ENCODE measurements at places on chromosomes 5 and 9.

- no peak for ATAC-seq
These were observed 197.3 kb downstream of the ARL15 start for GRCh38 chr5:54113060-54113459.

- peak; percentile 44 for ATAC-seq
These were observed 205.9 kb downstream of the EFNA5 start for GRCh38 chr5:107464876-107465275.

DNA sequence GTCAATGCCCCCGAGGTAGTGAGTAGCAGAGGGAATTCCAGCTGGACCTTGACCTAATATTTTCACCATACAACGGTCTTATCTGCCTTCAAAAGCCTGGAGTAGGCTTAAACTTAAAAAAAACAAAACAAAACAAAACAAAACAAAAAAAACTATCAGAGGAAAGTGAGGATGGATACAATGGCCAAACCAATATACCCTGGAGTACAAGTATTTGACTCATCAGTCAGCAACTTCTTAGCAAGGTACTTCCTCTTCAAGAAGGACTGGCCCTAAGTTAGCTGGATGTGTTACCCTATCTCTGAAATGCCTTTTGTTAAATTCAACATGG, 160.6 kb upstream of the GNA14 start:
- no peak for ATAC-seq

DNA sequence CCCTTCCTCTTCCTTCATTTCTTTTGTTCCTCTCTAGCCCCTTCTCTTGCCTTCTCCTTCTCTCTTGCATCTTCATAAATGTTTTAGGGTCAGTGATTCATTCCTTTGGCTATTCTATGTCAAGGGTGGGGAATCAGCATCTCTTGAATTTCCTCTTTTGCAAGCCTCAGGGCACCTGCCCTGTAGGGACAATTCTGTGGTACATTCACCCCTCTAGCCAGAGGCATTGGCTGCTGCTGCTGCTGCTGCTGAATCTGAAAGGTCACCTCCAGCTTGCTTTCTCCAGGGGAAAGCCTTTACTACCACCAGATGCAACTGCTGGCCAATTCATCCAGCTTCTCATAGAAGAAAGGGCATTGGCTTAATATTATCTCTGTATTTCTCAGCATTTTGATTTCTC, 87.3 kb downstream of the INSYN2B start:
- no peak for ATAC-seq

GRCh38 chr9:86549401-86549811, 195.2 kb upstream of the TUT7 start:
- no peak for ATAC-seq

GRCh38 chr5:32776200-32776599, 65.1 kb downstream of the NPR3 start:
- no peak for ATAC-seq

- ATAC-seq, result no peak
These were observed 8.0 kb downstream of the PITX1 start for GRCh38 chr5:135025730-135026644.

GRCh38 chr5:38874948-38875456, 29.2 kb downstream of the OSMR start:
- ATAC-seq, result no peak

DNA sequence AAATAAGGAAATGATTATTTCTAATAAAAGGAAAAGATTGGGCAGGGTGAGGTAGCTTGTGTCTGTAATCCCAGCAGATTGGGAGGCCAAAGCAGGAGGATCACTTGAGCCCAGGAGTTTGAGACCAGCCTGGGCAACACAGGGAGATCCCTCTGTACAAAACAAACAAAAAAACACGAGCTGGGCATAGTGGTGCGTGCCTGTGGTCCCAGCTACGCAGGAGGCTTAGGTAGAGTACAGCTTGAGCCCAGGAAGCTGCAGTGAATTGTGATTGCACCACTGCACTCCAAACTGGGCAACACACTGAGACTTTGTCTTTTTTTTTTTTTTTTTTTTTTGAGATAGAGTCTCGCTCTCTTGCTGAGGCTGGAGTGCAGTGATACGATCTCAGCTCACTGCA, 18.8 kb downstream of the GDA start:
- ATAC-seq, result no peak

- ATAC-seq, result no peak
These were observed 3.8 kb downstream of the YIPF5 start for GRCh38 chr5:144166696-144167095.

- ATAC-seq, result no peak
These were observed 95.5 kb downstream of the F2RL2 start for GRCh38 chr5:76527685-76528161.

- no peak for ATAC-seq
These were observed 62.0 kb upstream of the STARD4 start for GRCh38 chr5:111574311-111574710.

GRCh38 chr5:62077823-62078550, 228.0 kb upstream of the KIF2A start:
- ATAC-seq, result no peak

- no peak for ATAC-seq
These were observed 94.4 kb downstream of the ANKH start for GRCh38 chr5:14777187-14777586.

- ATAC-seq, result no peak
These were observed 57.1 kb downstream of the PSD2 start for GRCh38 chr5:139852696-139853095.

GRCh38 chr9:36905101-36906066, 128.7 kb downstream of the PAX5 start:
- ATAC-seq, result no peak

DNA sequence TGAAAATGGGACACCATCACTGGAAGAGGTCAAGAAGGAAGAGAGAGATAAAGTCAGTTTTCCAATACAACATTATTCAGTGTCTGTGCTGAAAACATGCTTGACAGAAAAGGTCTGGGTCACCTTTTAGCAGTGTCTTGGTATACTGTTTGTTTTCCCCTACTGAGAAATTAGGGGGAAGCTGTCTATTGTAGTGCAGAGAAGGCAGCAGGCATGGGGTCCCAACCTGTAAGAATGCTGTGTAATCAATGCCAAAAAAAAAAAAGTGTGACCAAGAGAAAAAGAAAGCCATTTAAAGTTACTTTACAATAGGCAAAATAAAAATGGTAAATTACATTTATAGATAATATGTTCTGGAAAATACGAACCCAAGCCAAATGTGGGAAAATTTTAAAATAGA, 139.3 kb downstream of the RAB3C start:
- no peak for ATAC-seq

DNA sequence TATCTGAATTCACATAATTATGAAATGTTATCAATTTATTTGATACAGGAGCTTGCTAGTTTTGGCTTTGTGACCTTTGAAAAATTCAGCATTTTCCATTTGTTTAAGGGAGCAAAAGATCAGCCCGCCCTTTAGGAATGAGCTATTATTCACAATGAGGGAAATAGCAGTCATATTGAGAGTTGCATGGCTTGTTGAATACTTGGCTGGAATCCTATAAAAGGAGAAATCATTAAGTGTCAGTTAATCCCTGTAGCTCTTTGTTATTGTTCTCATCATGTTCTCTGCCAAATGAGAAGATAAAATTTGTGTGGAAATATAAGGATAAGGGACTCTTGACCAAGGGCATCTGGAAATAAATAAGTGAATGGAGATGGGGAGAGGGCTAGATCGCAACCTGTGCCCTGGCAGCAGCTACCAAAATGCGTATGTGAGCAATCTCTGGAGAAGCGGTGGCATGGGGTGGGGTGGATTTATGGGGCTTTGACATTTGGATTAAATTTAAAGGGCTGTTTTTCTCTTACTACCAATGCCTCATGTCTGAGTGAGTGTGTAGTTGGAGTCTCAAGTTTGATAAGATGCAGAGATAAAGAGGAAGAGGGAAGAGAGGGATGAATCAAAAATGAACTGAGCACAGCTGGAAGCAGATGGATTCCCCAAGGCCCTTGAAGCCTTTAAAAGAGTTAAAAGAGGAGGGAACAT, 237.6 kb downstream of the NNT start:
- ATAC-seq, result no peak

DNA sequence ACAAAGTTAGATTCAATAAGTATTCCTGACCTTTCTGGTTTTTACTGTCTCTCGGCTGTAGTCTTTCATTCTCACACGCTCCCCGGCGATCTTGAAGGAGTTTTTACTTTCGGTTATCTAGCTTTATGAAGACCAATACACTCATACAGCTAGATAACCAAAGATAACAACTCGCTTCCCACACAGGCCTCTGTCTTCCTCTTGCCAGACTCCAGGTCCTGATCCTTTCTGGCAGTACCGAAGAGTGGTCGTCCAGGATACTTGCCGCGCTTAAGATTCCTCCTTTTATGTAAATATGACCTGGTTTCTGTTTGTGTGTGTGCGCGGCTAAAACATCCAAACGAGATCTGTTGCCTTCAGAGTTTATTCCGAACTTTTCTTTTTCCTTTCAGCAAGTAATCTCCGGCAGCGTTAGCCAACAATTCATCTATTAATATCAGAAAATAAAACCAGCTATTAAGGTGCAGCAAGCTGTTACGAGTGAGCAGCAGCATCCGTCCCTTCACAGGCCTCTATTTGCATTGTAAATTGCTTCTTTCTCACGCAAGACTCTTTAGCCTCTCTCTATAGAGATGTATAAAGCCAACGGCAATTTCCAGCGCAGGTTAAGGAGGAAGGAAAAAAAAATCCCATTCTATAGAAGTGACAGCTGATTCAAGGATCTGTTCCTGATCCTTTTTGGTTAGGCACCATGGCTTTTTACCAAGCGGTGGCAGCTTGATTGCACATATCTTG, 216.1 kb downstream of the MEF2C start:
- no peak for ATAC-seq

GRCh38 chr5:206927-207536, 10.9 kb downstream of the CCDC127 start:
- ATAC-seq, result no peak

DNA sequence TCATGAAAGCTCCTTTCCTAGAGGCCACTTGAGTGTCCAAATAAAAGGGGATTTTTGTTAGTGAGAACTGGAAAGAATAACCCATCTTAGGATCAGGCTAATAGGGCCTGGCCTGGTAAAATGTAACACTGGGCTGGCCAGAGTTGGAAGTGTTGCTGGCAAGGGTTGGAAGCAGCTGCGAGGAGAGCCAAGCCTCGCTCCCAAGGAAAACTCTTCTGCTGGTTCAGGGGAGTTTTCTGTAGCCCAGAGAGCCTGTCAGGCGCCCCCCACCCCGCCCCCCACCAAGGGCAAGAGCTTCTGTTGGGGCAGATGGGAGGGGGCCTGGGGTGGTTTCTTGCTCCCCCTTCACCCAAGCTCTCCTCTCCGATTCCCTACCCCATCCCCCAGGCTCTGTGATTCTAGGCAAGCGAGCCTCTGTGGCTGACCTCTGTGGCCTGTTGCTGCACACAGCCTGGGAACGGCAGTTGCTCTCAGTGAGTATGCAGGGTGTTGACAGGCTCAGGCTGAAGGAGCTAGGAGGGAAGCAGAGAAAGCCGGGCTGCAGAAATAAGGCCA, 547.8 kb downstream of the CCDC171 start:
- no peak for ATAC-seq

- ATAC-seq, result no peak
These were observed 1518.2 kb downstream of the EFNA5 start for GRCh38 chr5:106152569-106152968.

DNA sequence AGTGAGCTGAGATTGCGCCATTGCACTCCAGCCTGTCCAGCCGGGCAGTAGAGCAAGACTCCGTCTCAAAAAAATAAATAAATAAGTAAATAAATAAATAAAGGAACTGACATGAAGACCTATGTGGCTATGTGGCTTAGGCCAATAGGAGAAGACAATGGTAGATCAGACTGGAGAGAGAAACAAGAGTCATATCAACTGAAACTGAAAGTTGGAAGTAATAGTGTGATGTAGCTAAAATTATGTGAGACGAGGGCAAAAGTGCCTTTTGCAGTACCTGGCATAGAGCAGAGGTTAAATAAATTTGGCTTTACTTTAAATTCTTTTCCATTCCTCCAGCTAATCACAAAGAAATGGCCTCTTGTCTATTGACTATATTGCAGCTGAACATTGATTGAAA, 7.3 kb downstream of the FBP2 start:
- peak; percentile 81 for ATAC-seq

DNA sequence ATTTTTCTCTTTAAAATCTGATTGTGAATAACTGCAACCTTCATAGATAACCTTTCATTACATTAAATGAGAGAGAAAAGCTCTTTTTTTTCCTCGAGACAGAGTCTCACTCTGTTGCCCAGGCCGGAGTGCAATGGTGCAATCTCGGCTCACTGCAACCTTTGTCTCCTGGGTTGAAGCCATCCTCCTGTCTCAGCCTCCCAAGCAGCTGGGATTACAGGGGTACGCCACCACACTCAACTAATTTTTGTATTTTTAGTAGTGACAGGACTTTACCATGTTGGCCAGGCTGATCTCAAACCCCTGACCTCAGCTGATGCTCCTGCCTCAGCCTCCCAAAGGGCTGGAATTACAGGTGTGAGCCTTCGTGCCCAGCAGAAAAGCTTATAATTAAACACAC, 69.9 kb upstream of the ERBIN start:
- no peak for ATAC-seq

DNA sequence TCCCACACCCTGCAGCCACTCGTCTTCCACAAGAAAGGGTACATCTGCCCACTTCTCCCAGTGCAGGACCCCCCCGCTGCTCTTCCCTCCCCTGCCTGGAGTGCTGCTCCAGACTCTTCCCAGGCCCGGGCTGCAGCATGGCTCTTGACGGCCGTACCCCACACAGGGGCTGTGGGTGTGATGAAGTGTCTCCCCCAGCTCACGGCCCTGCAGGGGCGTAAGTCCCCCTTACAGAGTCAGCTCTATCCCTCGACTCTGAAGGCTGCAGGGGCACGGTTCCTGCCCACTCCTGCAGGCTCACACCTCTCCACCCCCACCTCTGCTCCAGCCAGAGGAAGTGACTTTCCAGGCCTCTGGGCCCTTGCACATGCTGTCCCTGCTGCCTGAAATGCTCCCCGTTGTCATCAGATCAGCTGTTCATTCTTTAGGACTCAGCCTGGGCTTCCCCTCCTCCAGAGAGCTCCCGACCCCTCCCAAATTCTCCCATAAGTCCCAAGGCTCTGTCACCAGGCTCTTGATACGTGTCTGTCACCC, 180.6 kb upstream of the IER5L start:
- no peak for ATAC-seq

All from activated T-helper 17 cell treated with anti-CD3 and anti-CD28 coated beads, Interleukin-2, amount 50 U/mL, for 72 hours (primary cell).